ENCODE measurements at places on chromosomes 7 and 10.

DNA sequence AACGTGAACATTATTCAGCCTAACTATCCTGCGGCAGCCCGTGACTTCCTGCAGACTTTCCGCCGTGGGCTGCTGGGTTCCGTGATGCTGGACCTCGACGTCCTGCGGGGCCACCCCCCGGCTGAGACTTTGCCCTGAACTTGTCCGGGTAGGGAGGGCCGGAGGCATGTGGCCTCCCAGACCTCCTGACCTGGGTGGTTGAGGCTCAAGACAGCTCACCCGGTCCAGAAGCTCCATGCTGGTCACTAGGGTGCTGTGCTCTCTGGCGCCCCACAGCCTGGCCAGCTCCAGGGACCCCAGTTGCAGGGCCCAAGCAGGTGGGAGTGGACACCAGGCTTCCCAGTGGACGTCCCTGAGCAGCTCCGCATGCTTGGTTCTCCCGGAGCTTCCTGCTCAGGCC is 4.4 kb downstream of the SPRN start:
- DNase-seq: no peak

GRCh38 chr10:131899695-131900349 is 986 bp upstream of the PPP2R2D start:
- DNase-seq: no peak

- DNase-seq: no peak
These were observed 167.1 kb upstream of the KIAA1217 start for GRCh38 chr10:24041834-24042233.

DNA sequence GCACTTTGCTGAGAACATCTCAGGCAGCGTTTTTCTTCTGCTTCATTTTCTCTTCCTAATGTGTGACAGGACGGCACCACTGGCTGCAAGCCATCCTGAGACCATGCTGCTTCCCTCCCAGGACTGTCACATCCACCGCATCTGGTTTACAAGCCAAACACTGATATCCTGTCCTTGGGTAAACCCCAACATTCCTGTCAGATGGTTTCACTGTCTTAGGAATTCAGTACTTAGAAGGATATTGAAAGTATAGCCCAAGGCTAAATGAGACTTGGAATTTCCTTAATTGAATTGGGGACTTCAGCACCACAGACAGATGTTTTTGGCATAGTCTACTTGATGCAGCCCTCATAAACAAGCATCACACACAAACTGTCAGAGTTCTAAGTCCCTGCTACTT is 74.2 kb upstream of the PLXNA4 start:
- DNase-seq: no peak

DNA sequence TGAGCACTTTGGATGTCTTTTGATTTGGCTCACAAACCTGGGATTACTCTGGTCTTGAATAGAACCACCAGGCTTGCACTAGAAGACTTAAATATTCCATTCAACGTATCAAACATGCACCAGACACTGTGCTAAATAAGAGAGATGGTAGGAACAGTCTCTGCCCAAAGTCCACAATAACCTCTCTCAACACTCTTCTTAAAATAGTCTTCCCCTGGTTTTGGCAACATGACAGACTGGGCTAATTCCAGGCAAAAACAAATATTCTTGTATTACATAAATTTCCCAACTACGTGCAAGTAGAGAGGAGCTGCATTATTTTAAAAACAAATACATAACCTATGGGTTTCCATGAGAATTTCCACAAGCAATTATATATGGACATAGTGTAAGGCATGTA is 64.8 kb upstream of the PAPSS2 start:
- no peak for DNase-seq

DNA sequence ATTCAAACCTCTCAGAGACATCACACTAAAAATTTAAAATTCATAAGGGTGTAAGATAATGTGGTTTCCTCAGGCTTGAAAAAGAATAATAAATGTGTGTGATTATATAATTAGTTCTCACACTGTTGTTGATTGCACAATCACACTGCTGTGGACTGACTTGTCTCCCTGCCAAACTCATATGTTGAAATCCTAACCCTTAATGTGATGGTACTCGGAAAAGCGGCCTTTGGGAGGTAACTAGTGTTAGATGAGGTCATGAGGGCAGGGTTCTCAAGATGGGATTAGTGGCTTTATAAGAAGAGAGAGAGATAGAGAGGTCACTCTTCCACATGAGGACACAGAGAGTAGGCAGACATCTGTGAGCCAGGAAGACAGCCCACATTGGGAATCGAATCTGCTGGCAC is 128.5 kb upstream of the COL1A2 start:
- no peak for DNase-seq

- DNase-seq: no peak
These were observed 14.5 kb upstream of the ZNF273 start for GRCh38 chr7:64888561-64888900.

- no peak for DNase-seq
These were observed 72.9 kb upstream of the TMEM248 start for GRCh38 chr7:66847879-66848790.

DNA sequence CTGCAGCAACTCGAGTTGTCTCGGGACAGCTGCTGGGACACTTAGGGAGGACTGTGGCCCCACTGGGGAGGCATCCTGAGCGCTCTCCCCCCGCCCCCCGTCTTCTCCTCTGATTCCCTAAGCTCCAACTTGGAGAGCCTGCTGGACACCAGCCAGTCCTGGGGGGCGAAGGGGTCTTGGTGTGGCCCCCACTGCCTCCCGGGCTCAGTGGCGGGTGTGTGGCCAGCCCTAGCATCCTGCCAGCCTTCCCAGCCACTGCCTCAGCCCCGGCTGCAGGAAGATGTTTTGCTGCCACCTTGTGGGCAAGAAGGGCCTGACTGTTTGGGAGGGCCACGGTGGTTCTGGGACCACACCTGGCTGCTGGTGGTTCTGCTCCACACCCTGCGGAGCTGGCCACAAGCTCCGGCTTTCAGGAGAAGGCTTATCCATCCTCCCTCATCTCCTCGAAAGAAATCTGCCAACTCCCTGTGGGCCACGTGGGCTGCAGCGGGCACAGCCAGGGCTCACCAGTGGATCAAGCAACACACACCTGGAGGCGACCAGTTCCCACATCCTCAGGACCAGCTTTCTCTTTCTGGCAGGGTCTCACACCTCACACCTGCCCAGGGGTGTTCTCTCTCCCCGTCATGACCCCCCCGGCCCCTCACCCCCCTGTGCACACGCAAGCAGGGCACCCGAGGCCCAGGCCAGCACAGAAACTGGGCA is 24.8 kb downstream of the AGAP3 start:
- no peak for DNase-seq

- DNase-seq: no peak
These were observed 9.2 kb downstream of the PWWP2B start for GRCh38 chr10:132406181-132406580.

DNA sequence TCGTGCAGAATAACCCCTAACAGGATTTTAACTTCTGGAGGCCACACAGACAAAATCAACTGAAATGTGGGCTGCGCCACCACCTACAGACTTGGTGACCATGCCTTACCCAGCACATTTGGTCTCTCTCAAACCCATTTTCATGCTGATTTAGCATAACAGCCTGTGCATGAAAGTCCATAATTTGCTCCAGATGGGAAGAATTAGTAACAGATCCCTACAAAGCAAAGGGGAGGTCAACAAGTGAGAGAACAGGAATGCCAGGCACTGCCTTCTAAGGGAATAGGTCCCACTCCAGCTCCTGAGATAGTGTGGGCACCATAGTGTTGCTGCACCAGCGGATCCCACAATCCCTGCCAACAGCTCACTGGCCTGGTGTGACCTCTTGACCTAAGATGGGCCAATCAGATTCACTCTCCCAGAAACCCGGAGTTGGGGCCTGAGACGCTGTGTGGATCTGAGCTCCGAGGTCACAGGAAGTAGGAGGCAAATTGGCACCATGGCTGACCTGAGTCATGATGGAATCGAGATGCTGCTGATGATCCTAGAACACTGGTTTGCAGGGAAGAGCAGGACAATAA is 32.4 kb downstream of the SLIT1 start:
- no peak for DNase-seq

DNA sequence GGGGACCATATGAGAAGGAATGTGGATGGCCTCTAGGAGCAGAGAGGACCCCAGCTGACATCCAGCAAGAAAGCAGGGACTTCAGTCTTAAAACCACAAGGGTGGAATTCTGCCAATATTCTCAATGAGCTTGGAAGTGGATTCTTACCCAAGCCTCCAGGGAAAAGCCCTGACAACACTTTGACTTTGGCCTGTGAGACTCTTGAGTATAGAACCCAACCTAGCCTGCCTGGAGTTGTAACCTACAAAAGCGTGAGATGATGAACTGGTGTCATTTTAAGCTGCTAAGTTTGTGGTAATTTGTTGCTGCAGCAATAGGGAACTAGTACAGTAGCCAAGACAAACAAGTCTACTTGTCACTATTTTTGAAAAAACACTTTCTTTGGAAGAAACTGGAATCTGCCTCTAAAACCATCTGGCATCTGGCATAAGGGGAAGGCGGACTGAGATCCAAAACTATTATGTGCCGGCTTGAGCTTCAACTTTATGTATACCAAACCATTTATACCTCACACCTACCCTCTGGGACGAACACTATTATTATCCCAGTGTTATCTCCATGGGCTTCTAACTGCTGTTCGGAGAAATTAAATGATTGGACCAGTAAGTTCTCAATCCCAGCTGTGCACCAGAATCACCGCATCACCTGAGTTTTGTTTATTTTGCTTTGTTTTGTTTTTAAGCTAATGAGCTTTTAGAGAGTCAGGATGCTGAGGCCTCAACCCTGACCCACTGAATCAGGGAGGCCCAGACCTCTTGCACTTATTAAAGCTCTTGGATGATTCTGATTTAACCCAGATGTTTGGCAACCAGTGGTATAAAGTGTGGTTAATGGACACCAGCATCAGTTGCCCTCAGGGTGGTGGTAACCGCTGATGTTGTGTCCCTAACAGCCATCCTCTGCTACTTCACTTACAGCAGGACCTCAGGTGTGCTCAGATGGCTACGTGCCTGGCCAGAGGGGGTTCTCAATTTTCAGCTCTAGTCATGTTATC is 83.0 kb downstream of the C1GALT1 start:
- DNase-seq: no peak

DNA sequence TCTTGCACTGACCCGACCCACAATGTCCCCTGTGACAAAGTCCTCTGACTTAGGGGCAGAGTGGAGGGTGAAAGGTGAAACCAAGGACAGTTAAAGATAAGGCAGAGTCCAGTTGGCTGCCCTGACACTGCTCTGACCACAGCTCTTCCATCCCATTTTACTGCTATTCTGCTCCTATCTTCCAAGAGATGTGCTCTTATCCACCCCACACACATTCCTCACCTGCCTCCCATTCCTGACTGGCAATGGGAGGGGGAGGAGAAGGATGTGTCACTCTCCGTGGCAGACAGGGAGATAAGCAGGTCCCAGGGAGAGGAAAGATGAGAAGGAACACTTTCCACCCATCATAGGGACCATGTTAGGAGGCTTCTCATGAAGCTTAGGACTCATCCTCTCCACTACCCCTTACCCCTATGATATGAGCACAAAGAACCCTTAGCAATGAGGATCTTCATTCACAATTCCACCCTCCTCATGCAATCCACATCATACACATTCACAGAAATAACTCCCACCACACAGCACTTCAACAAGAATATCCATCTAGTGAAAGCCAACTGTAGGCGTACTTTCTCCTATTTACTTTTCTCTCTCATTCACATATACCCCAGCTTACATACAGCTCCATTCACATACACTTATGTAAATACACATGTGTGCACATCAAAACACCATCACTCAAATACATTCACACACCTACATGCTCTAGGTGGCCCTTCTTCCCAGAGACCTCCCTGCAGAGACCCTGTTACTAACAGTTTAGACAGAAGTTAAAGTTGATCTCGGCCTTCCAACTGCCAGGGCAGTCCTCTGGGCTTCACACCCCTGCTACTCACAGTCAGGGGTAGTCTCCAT is 6.6 kb downstream of the SYNPO2L start:
- no peak for DNase-seq

- DNase-seq: no peak
These were observed 44.5 kb downstream of the PALD1 start for GRCh38 chr10:70523057-70523456.

DNA sequence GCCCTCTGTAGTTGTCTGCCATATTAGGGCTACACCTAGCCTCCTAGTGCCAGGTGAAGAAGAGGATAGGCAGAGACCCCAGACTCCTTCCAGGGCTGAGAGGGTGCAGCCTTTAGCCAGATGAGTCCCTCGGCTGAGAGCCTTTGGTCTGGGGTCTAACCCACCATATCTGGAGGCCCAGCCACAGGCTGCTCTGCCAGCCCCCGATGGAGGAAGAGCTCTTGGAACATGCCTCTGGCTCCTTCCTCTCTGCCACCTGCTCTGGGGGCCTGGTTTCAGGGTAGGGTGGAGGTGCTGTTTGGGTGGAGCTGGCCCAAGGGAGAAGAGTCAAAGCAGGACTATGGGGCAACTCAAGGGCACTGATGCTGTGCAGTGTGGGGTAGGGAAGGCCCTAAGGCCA is 1.4 kb downstream of the LRRC18 start:
- no peak for DNase-seq

DNA sequence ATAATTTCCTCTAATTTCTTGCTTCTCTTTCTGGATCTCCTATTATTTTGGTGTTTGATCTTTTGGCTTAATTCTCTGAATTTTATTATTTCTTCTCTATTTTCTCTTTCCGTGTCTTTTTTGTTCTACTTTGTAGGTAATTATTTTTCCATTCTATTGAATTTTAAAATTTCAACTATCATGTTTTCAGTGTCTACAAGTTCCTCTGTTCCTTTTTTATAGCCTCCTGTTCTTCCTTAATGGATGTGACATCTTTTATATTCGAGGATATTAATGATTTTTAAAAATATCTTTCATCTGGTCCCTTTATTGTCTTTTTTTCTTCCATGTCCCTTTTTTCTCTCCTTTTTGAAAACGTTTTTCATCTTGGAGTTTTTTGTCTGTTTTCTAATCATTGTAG is 11.1 kb downstream of the CDC123 start:
- DNase-seq: no peak

DNA sequence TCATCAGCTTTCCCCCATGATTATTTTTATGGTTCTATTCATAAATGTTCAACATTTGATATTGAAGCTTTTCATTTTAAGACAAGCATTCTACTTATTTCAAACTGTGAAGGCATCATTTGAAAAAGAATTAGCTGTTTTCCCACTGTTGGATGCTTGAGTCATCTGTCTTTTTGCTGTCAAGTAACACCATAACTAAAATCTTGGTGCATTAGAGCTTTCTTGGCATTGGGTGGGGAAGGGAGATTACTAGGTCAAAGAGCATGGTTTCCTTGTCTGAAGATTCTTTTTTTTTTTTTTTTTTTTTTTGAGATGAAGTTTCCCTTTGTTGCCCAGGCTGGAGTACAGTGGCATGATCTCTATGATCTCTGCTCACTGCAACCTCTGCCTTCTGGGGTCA is 68.5 kb downstream of the CTBP2 start:
- DNase-seq: no peak
